ENCODE measurements at places on chromosomes 13 and 19.

- peak; percentile 35 for DNase-seq
Observed at GRCh38 chr19:8641908-8642547, 11.6 kb downstream of the NFILZ start.

DNA sequence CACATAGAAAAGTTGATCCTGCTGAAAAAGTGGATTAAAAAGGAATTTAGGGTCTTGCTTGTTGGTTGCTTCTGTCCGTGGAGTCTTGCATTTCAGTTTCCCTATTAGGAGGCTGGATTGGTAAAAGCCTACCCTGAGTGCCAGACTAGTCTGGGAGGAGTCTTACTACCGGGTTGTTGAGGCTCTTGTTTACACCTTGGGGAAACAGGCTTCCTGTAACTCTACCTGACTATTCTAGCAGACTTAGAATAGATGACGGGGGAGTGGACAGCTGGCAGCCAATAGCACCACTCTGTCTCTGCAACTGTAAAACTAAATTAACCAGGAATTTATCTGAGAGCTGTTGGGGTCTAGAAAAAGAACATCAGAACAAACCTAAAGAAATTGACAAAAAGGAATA is 11.3 kb upstream of the MPHOSPH8 start:
- DNase-seq, result no peak

DNA sequence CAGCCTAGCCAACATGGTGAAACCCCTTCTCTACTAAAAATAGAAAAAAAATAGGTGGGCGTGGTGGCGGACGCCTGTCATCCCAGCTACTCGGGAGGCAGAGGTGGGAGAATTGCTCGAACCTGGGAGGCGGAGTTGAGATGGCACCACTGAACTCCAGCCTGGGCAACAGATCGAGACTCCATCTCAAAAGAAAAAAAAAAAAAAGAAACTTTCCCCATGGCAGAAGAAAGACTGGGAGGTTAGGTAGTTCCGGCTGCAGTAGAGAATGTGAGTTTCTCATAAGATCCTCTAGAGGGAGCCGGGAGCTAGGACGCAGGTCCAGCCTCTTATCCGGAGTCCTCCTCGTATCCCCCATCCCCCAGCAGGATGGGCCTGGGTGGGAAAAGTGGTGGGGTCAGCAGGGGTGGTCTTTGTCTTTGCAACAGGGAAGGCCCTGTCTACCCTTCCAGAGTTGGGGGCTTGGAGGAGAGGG is 13.2 kb upstream of the CREB3L3 start:
- DNase-seq, result peak; percentile 80

DNA sequence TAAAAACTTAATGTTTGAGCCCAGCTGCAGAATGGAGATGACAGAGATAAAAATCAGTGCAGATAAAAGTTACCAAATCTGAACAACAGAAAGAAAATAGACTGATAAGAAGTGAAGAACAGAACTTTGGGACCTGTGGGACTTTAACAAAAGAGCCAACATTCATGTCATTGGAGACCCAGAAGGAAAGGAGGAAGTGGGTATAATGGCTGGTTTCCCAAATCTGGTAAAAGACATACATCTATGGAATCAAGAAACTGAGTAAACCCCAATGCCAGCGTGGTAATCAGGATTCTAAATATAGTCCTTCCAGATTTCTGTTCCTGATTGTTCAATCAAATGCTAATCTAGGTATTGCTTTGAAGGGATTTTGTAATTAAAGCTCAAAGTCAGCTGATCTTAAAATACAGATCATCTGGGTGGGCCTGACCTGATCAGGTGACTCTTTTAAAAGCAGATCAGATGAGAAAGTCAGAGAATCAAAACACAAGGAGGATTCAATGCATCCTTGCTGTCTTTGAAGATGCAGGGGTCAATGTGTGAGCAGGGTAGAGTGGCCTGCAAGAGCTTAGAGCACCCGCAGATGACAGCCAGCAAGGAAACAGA is 25.3 kb upstream of the CEACAM20 start:
- no peak for DNase-seq

DNA sequence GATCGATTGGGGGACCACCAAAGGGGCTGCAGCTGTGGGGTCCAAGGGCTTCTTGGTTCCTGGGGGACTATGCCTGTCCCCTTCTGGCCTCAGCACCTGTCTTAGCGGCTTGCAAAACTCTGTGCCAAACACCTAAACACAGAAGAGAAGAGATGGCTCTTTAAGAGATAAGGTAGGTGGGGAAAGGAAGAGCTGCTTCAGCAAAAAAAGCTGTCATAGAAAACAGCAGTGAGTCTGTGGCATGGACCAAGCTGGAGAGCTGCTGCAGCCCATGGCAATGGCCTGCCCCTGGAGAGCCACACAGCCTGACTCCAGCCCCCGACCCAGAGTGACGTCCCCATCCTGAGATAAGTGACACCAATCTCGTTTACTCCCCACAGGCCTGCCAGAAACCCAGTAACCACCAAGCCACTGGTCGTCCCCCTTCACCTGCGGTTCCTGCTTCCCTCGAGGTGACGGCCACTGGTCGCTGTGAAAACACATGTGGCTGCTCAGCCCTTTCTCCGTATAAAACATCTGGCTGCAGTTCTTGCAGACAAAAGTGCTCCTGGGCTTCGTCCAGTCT is 25.0 kb upstream of the NAPA start:
- DNase-seq, result no peak

GRCh38 chr19:1470305-1471009 is 8.6 kb downstream of the C19orf25 start:
- DNase-seq, result peak; percentile 74

GRCh38 chr13:45682494-45683008 is 19.6 kb upstream of the CBY2 start:
- DNase-seq, result no peak

DNA sequence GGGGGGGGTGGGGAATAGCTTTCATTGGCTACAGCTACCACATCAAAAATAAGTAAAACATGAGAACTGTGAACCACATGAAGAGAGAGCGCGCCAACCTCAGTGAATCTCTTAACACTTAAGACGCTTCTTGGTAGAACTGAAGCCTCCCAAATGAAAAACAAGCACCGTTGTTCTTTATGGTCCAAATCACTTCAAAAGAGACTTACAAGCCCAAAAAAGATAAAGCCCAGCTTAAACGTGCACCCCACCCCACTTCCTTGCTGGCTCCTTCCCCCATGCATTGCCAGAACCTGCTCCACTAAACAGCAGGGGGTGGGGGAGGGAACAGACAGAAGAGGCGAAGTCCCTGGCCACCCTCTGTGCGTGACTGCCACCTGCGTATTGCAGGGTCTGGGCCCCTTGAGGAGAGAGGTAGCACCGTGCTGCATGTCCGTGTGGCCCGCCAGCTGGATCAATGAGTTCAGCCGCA is 479.1 kb downstream of the FOXO1 start:
- no peak for DNase-seq

Measured in GM10248 (cell line).